NCI-H1417 treated with DMSO at 0.1 percent for 48 hours (cell line): ENCODE measurements at places on chromosomes 7 and 10.

DNA sequence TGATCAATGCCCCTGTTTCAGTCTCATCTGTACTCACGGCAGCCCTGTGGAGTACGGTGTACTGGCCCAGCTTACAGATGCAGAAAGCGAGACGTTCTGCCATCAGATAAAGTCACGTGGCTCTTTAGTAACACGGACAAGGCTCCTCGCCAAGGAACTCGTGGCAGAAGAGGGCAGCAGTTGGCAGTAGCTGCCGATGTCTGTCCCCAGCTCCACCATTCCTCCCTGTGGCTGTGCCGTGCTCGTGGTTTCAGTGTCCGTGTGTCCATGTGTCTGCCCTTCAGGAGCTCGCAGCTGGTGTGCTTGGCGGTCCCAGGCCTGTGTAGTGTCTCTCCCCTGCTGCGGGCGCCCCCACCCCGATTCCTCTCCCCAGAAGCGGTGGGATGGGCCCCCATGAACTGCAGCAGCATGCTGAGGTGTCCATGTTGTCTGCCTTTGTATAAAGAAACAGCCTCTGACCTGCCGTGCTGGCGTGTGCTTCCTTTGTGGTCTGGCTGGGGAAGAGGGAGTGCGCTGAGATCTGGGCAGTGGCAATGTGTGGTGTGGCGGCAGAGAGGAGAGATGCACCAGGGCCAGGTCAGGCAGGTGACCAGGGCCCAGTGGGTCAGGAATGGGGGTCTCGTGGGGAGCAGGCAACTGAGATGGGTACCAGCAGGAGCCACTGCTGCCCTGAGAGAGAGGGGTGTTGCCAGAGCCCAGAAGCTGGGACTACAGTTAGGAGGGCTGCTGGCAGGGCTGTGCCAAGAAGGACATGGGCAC, 9.8 kb downstream of the RHBDD2 start:
- DNase-seq: no peak

GRCh38 chr10:122310311-122311050, 39.4 kb downstream of the BTBD16 start:
- no peak for DNase-seq

DNA sequence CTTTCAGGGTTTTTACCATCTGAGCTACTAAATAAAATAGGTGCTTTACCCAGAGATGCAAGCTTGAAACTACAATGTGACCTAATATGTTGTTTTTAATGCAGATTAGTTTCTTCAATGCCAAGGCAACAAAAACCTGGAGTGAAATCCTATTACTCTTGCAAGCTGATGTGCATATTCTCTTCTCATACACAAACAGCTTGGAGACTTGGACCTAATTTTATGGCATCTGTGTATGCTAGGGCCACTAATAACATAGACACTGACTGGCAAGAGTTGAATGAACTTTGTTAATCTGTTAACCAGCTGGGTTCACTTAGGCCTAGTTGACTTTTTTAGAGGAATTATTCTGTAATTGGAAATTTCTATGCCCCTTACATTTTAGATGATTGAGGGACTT, 23.4 kb upstream of the SMIM30 start:
- DNase-seq: no peak

DNA sequence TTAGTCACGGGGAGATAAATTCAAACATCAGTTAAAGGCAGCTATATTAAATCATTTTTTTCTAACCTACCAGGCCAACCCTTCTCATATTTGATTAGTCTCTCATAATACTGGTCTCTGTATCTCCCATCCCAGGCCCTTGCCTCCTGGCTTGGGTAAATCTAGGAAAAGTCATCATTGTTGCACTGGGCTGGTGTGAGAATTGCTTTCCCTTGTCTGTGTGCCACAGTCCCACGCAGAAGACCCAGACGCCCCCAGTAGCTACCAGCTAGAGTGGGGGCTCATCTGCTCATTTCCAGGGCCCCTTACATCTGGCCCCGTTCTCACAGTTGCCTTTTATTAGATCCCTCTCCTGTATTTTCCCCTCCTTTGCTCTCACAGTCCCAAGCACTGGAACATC, 67.6 kb upstream of the VIPR2 start:
- no peak for DNase-seq

DNA sequence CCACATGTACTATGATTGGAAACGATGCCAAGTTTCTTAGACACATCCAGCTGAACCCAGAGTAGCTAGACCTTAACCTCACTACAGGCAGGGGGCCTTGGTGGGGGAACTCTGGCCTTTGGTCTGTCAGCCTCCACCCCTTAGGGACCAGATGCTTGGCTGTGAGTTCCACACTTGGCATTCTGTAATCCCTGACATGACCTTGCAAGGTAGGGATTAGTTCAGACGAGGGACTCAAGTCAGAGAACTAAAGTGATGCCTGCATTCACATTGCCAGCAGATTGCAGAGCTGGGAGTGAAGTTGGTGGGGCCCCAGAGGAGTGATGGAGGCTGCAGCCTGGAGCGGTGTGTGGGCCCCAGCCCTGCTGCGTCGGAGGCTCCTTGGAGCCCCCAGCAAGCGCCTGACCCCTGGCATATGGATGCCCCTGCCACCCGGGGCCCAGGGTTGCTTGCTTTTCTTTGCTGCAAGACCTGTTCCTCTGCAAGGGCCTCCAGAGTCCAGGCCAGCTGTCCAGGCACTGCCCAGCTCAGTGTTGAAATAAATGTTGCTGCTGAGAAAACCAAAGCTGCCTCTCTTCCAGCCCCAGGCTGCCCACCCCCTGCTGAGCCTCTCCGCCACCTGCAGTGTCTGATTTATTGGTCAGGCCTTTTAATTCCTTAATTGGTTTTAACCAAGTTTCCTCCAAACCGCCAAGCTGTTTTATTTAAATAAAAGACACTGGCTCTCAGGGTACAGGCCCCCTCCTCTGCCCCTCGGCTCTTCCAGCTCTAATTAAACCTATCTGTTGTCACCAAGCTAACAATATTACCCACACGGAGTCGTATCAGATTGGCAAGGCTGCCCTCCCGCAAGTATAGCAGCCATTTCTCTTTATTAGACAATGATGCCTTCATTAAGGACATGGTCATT, 4.7 kb downstream of the NPTX2 start:
- DNase-seq: no peak

- no peak for DNase-seq
Measured at GRCh38 chr10:127926455-127926854, 19.6 kb downstream of the PTPRE start.

GRCh38 chr7:159207393-159207792, 62.7 kb upstream of the VIPR2 start:
- DNase-seq: no peak

- no peak for DNase-seq
Measured at GRCh38 chr7:131625817-131626372, 69.5 kb upstream of the PODXL start.

GRCh38 chr7:45153233-45153632, 4.4 kb upstream of the RAMP3 start:
- no peak for DNase-seq

DNA sequence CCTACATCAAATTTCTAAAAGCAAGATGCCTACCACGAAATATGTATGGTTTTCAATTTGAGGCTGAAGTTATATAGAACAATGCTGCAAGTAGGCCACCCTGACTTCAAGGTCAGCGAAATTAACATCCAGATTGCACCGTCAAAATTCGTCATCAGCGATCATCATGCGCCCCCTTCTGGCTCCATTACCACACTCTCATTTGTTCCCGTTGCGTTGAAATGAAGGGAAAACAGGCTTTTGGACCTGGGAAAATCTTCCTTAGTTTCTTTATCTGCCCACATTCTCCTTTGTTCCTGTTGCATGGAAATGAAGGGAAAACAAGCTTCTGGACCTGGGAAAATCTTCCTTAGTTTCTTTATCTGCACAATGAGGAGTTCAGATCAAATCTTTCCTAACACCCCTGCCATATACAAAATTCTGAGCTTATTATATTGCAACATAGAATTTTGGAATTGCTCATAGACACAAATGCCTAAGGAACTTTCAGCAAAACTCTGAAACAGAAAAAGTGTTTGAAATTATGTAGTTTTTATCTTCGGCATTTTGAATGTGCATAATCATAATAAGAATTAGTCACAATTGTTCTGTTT, 98.2 kb upstream of the PRKCQ start:
- DNase-seq: no peak

GRCh38 chr7:49885593-49886285, 112.3 kb downstream of the VWC2 start:
- DNase-seq: no peak

DNA sequence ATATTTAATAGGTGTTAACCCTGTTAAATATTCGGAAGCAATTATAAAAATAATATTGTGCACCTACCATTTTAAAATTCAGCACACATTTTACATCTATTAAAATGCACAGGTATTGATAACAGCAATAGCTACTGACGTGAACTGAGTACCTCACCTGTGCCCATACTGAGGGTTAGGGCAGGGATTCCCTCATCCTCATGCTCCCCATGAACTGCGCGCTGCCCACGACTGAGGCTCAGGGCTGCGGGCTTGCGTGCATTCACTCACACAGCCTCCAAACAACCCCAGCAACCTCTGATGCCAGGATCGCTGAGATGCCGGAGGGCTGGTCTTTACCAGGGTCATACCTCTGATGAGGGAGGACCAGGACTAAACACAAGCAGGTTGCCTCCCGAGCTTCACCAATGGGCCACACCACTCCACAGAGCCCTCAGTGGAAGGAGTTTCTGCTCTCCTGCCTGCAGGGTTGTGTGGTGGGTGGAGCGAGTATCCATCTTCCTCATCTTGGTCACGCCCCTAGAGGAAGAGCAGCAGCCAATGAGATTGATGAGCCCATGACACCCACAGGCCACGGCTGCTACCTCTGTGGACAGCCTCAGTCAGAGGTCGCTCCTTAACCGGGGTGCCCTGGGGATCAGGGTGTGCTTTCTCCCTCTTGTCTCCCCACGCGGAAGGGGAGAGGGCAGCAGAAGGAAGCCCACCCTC, 478.3 kb downstream of the TNS3 start:
- no peak for DNase-seq

DNA sequence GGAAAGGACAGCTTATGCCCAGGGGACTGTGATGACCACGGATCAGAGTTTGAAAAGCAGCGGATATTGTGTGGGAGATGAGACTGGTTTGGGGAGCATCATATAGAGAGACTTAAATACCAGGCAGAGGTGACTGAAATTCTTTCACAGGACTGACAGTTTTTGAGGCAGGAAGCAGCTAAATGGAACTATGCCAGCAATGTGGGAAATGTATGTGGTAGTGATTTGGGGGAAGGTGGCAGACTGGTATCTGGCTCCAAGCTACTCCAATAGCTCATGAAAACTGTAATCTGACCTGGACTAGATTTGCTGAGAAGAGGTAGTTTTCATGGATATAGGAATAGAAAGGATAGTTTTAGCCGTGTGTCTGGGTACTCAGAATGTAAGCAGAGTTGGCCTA, 592.6 kb downstream of the REEP3 start:
- DNase-seq: no peak

GRCh38 chr7:120723465-120724385, 134.2 kb downstream of the TSPAN12 start:
- no peak for DNase-seq

GRCh38 chr10:13437026-13437555, 89.0 kb upstream of the SEPHS1 start:
- DNase-seq: no peak

- DNase-seq: no peak
Measured at GRCh38 chr10:111203615-111204014, 126.8 kb downstream of the ADRA2A start.

GRCh38 chr10:88293073-88293472, 290.0 kb downstream of the RNLS start:
- no peak for DNase-seq

- no peak for DNase-seq
Measured at GRCh38 chr7:140521421-140521820, 42.1 kb upstream of the MKRN1 start.

GRCh38 chr10:504121-504611, 185.3 kb downstream of the DIP2C start:
- no peak for DNase-seq

GRCh38 chr7:47358357-47358756, 223.6 kb downstream of the TNS3 start:
- DNase-seq: no peak

GRCh38 chr10:31197886-31198285, 121.1 kb upstream of the ZEB1 start:
- no peak for DNase-seq

GRCh38 chr10:24851629-24852028, 100.8 kb downstream of the PRTFDC1 start:
- no peak for DNase-seq

GRCh38 chr7:134865001-134865845, 85.8 kb downstream of the CALD1 start:
- no peak for DNase-seq

- DNase-seq: no peak
Measured at GRCh38 chr7:148708026-148708885, 9.6 kb downstream of the CUL1 start.

GRCh38 chr10:17430647-17431355, 23.6 kb downstream of the ST8SIA6 start:
- DNase-seq: no peak

DNA sequence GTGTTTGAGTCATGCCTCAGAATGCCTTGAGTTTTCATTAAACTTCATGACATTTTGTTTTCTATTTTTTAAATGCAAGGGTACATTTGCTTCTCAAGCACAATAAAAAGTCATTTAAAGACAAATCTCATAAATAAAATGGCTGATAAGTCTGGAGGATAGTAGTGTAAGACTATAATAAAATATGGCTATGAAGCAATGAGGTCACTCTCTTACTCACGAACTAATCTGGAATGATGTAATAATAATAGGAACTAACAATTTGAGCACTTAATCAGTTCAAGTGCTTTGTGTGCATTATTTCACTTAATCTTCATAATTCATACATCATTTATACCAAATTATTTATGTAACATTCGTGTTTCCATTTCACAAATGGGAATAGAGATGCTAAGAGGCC, 149.3 kb upstream of the CTTNBP2 start:
- no peak for DNase-seq

- no peak for DNase-seq
Measured at GRCh38 chr7:105473163-105473562, 48.9 kb downstream of the PUS7 start.

- no peak for DNase-seq
Measured at GRCh38 chr10:17488848-17489247, 34.5 kb upstream of the ST8SIA6 start.

GRCh38 chr10:31972519-31973041, 43.9 kb upstream of the ARHGAP12 start:
- DNase-seq: no peak

GRCh38 chr7:7786595-7786994, 68.2 kb upstream of the RPA3 start:
- no peak for DNase-seq

GRCh38 chr7:147653456-147653855, 937.1 kb upstream of the C7orf33 start:
- no peak for DNase-seq
